Large intestine (tissue), 12 donors: ENCODE measurements at places on chromosomes 16 and 17.

DNA sequence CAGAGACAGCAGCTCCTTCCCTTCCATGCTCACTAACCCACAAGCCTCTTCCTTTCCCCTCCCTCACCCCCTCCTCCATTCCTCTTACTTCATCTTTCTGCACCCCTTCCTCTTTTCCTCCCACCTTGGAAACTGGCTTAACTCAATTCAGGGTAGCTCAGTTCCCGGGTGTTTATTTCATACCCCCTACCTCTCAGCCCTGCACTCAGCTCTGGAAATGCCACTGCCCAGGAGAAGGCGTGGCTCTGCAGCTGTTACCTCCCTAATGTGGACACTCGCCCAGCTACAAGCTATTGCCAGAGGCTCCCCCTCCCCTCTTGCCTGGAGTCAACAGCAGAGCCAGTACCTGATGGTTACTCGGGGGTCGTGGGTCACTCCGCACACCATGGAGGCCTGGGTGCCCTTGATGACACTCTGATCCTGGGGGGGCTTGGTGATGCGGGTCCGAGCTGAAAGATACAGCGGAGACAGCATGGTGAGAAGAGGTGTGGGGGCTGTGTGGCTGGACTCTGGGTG lies 118.4 kb upstream of the CDC42EP4 start:
- no peak for DNase-seq

GRCh38 chr16:17940584-17941364 lies 395.8 kb downstream of the NPIPA8 start:
- no peak for DNase-seq

- no peak for DNase-seq
Observed at GRCh38 chr17:76263896-76264295, 1.3 kb upstream of the UBALD2 start.

DNA sequence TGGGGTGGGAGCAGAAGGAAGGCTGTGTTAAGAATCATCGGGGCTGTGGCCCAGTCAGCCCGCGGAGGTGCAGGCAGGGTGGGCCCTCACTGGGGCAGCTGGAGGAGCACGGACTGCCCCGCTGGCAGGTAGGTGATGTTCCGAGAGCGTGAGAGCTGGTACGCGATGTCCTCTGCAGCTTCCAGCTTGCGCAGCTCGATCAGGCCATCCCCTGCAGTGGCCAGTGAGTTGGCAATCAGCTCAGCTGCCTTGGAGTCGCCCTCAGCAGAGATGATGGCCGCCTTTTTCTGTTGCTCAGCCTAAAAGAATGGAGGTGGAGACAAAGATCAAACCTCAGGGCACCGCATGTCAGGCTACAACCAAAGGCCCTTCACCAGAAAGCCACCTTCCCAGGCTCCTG lies 9.8 kb downstream of the PHB1 start:
- no peak for DNase-seq

DNA sequence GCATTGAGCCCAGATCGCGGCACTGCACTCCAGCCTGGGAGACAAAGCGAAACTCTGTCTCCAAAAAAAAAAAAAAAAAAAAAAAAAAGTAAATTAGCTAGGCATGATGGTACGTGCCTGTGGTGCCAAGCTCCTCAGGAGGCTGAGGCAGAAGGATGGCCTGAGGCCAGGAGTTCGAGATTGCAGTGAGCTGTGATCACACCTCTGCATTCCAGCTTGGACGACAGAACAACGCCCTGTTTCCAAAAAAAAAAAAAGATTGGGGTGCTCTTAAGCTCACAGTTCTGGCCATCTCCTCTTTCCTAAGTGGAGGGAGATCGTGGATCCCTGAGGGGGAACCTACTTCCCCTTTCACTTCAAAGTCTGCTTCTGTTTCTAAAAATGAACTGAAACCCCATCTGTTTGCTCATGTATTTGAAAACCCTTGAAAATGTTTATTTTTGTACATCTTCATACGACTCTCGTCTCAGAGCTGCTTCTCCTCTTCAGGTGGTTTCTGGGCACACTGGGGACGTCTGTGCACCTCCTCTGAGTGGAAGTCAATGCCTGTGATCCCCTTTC lies 138.8 kb downstream of the PRKCA start:
- DNase-seq = no peak

- no peak for DNase-seq
Observed at GRCh38 chr17:45077643-45078042, 16.5 kb downstream of the NMT1 start.
